ENCODE measurements at places on chromosomes 6 and 20.

GRCh38 chr6:73299151-73299971 is 36.4 kb upstream of the KHDC1 start:
- no peak for DNase-seq

DNA sequence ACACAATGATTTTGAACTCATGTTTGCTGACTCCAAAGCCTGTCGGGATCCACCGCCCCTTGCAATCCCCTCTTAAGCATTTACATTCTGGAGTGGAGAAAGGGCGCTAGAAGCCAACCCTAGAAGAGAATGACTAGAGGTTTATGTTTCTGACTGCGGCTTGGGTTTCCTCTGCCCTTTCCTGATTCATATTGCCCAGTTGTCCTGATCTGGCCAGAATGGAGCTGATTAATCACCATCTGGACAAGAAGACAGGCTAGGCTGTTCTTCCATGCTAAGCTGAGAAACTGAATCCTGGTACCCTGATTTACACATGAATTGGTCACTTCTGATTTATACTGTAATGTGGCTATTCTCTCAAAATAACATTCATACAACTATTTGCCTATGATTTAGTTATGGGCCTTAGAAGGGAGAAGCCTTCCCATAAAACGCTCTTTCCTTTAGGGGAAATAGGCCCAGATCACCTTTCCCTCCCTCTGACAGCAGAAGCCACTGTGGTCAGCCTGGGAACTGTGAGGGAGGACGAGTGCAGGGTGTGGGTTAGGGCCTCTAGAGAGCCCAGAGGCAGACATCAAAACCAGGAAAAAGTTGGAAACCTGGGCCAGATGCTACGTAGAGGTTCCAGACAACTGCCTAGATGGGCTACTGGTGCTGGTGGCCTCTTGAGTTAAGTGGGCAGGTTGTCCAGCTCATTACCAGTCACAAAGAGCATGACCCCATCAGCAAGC is 199.2 kb upstream of the PRDM1 start:
- no peak for DNase-seq

- no peak for DNase-seq
Measured at GRCh38 chr6:33882154-33882553, 78.4 kb upstream of the MLN start.

- no peak for DNase-seq
Measured at GRCh38 chr6:157091856-157092460, 231.4 kb downstream of the TMEM242 start.

DNA sequence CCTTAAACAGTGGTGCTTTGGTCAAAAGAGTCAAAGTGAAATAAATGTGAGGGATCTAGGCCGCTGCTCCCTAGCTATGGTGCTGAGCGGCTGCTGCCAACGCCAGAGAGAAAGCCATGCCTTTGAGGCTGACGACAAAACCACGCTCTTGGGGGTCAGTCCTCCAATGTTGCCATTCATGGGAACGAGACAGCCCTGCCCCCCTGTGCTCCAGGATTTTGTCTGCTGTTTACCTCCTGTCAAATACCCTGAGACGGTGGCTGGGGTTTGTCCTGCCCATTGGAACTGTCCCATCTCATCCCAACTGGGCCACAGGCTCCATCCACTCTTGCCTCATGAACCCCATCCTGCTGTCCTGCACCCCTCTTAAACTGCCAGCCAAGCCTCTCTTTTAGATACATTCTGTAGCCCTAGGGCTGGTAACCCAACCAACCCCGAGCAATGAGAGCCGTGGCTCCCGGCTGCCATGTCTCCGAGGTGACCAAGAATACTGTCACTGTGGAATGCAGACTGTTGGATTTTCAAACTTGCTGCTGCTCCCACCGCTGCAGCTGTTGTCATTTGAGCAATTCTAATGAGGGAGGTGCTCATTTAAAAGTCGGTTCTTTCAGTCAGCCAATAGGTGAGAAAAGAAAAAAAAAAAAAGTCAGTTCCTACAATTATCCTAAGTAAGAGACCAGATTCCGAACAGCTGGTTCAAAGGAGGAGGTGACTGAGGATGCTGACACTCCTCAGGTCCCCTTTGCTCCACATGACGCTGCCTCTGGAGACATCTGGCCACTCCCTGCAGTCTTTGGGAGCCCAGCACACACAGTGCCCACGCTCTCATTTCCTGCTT is 73.1 kb upstream of the QKI start:
- no peak for DNase-seq

GRCh38 chr6:88650029-88650619 is 313.3 kb downstream of the RNGTT start:
- DNase-seq: no peak

DNA sequence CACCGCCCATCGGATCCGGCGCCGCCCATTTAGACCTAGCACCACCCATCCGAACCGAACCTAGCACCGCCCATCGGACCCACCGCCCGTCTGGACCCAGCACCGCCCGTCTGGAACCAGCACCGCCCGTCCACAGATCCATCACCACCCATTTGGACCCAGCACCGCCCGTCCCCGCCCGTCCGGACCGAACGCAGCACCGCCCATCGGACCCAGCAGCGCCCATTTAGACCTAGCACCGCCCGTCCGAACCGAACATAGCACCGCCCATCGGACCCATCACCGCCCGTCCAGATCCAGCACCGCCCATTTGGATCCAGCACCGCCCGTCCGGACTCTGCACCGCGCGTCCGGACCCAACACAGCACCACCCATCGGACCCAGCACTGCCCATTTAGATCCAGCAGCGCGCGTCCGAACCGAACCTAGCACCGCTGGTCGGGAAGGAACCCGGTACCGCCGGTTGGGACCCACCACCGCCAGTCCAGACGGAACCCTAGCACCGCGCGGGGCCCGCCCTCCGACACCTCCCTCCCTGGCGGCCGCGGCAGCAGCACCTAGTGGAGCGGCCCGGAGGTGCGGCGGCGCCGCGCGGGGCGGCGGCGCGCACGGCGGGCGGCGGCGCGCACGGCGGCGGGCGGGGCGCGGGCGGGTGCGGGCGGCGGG is 348 bp upstream of the AFDN start:
- peak; percentile 58 for DNase-seq

DNA sequence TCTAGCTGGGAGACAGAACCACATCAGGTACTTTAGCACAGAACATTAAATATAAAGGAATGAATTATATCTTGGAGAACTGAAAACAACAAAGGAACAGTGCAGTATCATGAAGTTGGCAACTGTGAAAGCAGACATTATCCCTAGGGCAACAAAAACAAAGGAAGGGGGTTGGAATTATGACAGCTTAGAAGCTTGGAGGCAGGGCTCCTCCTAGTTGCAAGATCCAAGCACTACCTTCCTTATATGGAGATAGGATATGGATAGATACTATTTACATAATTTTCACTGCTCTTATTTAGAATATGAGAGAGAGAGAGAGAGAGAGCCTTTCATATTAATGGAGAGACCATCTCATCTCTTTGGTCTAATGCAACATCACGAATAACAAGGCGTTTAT is 27.0 kb downstream of the TMEM14A start:
- DNase-seq: no peak

DNA sequence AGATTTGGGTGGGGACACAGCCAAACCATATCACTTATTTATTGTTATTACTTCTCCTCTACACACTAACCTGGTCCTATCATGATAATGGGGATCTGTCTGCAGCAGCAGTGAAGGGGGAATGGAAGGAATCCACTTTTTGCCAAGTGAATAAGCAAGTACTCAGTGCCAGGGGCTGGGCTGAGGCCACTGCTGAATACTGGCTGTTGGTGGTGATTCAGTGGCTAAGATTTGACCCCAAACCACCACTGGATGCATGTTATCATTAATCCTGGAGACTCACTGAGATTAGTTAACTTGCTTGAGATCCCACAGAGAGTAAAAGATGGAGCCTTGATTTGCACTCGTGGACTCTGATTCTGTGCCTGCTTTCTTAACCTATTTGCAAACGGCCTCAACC is 127.7 kb downstream of the TSHZ2 start:
- no peak for DNase-seq

DNA sequence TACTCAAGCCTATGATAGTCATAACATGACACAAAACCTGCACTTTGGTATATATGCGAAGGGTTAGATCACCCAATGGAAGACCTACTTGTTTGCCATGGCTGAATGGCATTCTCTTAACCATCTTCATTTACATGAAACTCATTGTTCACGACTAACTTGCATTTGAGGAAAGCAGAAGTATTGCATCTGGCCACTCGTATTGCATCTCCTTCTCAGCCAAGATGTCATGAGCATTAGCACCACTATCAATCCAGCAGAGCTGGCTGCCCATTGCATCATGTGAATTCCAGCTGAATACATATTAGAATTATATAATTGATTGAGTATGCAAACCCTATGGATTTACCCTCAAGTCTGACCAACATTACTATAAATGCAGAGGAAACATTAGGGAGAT is 390.2 kb downstream of the LAMA2 start:
- DNase-seq: no peak

DNA sequence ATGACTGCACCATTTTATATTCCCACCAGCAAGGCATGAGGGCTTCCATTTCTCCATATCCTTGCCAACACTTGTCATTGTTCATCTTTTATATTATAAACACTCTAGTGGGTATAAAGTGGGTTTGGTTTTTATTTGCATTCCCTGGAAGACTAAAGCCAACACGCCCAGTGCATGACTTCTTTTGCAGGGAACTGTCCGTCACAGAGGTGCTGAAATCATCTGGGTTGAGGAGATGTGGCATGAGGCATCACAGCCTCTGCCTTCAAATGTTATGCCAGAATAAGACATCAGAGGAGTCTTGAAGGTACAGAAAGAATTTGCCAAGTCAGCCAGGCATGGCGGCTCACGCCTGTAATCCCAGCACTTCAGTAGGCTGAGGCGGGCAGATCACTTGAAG is 29.9 kb upstream of the FAM210B start:
- DNase-seq: peak; percentile 30

DNA sequence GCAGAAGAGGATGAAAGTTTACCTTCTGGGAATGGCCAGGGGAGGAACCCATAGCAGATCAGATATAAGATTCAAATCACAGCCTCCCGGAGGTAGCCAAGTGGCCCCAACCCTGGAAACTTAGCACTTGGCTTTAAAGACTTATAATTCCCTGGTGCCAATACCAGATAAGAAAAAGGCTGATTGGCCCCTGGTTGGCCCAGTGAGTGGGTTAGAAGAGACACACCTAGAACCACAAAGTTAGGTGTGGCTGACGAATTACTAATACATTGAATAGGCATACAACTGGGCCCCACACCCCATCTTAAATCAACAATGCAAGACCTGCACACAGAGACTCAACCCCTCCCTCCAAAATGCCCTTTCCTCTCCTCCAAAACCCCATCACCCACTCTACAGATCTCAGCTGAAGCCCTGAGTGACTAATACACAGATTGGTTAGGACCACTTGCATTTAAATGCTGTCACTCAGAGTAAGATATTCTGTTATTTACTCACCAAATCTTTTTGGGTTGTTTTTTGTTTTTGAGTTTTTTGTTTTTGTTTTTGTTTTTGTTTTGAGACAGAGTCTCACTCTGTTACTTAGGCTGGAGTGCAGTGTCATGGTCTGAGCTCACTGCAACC is 315.4 kb upstream of the JARID2 start:
- DNase-seq: no peak

GRCh38 chr6:95546148-95546547 is 31.2 kb upstream of the MANEA start:
- DNase-seq: no peak

GRCh38 chr6:141426400-141426980 is 706.2 kb upstream of the GJE1 start:
- DNase-seq: no peak

- no peak for DNase-seq
Measured at GRCh38 chr20:6530254-6530653, 237.2 kb upstream of the BMP2 start.

- DNase-seq: no peak
Measured at GRCh38 chr6:4728926-4729325, 47.3 kb upstream of the CDYL start.

DNA sequence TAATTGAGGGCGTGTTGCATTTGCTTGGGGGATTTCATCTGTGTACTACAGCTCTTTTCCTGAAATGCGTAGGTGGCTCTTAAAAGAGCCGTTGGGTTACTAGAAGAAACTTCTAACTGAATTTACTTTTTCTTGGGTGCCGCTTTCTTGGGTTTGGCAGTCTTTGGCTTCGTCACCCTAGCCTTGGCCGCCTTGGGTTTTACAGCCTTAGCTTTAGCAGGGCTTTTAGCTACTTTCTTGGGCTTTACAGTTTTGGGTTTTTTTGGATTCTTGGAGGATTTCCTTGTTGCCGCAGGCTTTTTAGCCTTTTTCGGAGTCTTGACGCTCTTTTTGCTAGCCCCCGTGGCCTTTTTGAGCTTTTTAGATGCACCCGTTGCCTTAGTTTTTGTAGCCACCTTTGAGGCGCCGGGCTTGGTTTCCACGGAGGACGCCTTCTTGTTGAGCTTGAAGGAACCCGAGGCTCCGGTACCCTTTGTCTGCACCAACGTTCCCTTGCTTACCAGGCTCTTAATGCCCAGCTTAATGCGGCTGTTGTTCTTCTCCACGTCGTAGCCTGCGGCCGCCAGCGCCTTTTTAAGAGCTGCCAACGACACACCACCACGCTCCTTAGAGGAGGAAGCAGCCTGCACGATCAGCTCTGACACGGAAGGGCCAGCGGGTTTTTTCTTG is 54.5 kb downstream of the TRIM38 start:
- no peak for DNase-seq

DNA sequence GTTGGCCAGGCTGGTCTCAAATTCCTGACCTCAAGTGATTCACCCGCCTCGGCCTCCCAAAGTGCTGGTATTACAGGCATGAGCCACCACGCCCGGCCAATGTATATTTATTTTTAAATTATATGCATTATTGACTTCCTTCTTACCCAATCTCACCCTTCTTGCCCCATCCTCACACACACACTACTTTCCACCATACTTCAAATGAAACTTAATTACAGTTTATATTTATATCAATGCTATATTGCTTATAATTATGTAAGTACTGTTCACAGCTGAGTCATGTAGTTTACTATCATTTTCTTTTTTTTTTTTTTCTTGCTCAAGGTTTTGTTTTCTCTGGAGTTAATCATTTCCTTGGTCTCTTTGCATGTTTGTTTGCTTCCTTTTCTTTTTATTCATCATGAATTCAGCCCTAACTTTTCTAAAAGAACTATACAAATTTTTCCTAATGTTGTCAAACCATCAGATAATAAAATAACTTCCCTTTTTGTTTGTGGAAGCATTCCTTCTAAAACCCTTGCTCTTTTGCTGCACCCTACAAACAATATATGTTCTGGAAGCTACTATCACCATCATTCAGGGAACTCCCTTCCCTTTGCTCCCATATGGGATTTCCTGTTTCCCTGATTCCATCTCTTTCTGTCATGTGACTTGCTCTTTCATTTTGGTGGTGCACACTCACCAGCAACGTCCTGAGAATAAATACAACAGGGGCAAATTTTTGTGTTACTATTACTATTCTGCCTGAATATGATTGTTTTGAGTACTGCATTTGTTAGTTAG is 201.7 kb upstream of the SASH1 start:
- DNase-seq: no peak

All from ACHN (cell line).